Left ventricle myocardium inferior (tissue), 1 donor: ENCODE measurements at places on chromosomes 11 and 22. TPM values are rescaled to one million over a fixed set of nuclear protein-coding genes. Genes with fewer than 3 reads are reported as not detected.

The ROBO4 gene
- total RNA-seq, result 20.7 TPM

The UPK3A gene
- not detected for total RNA-seq

The PDE2A gene
- total RNA-seq, result 19.6 TPM

The OR51B4 gene
- not detected for total RNA-seq

The CDC45 gene
- 0.77 TPM for total RNA-seq

The CCDC87 gene
- total RNA-seq, result 0.41 TPM

The OR6X1 gene
- total RNA-seq, result not detected

The GRK3 gene
- total RNA-seq, result 3.8 TPM

The MMP27 gene
- total RNA-seq, result not detected

The LYVE1 gene
- total RNA-seq, result 41.1 TPM

The KBTBD4 gene
- total RNA-seq, result 14.2 TPM

The FAM76B gene
- 6.5 TPM for total RNA-seq

The H19 gene
- 634 TPM for total RNA-seq

The TENM4 gene
- total RNA-seq, result 0.63 TPM

The DYNC2H1 gene
- total RNA-seq, result 5.4 TPM

The OR5AP2 gene
- total RNA-seq, result not detected

The SOX10 gene
- 1.2 TPM for total RNA-seq

The SGSM1 gene
- 8.8 TPM for total RNA-seq

The MS4A6E gene
- total RNA-seq, result not detected

The FXYD2 gene
- total RNA-seq, result 1.3 TPM

The CD3E gene
- total RNA-seq, result 0.60 TPM

The LRRN4CL gene
- 2.7 TPM for total RNA-seq

The CTSW gene
- total RNA-seq, result 0.49 TPM

The RIN1 gene
- total RNA-seq, result 1.0 TPM

The CRYBB1 gene
- total RNA-seq, result 0.66 TPM

The BEST1 gene
- 0.58 TPM for total RNA-seq

The MS4A4E gene
- total RNA-seq, result 0.93 TPM

The DPAGT1 gene
- 15.4 TPM for total RNA-seq

The SMIM35 gene
- not detected for total RNA-seq

The C11orf42 gene
- not detected for total RNA-seq

The SLC17A6 gene
- not detected for total RNA-seq

The MMP11 gene
- total RNA-seq, result 16.9 TPM

The MRGPRF gene
- total RNA-seq, result 3.9 TPM

The CLDN5 gene
- 19.5 TPM for total RNA-seq
